ENCODE measurements at places on chromosomes 2 and 18.

- no peak for DNase-seq
Measured at GRCh38 chr2:113102133-113102532, 25.3 kb upstream of the IL1RN start.

- no peak for DNase-seq
Measured at GRCh38 chr2:3965953-3966352, 262.6 kb downstream of the DCDC2C start.

DNA sequence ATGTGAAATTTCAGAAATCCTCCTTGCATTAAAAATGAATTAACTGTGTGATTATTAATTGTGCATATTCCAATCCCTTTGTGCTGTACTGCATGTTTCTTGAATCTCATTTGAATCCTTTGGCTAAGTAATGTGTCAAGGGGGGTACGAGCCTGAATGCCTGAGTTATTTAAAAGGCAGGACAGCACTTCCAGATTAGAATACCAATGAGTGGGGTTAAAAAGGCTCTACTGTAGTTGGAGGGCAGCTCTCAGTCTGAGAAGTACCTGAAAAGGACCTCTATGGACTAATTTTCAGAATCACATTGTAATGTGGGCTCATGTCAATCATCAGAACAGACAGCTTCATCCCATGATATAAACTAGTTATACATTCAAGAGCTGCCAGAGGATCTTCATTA is 423.0 kb downstream of the GRB14 start:
- DNase-seq = no peak

- DNase-seq = no peak
Measured at GRCh38 chr2:62364791-62365528, 141.0 kb downstream of the TMEM17 start.

DNA sequence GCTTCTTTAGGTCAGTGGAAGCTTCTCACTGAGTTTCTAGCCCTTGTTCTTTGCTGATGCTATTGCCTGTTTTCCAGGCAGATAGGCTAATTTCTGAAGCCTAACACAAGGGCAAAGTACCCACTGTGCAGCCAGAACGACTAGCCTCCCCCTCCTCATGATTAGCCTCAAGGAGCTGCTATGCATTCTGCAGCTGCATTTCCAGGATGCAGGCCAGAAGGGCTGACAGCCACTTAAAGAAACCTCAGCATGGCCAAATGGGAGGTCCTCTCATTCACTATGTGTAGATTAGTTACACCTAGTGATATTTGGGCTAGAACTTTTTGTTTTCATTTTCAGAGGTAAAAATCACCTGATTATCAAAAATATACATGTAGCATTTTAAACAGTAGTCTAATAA is 216.0 kb downstream of the RAD51AP2 start:
- DNase-seq = no peak

DNA sequence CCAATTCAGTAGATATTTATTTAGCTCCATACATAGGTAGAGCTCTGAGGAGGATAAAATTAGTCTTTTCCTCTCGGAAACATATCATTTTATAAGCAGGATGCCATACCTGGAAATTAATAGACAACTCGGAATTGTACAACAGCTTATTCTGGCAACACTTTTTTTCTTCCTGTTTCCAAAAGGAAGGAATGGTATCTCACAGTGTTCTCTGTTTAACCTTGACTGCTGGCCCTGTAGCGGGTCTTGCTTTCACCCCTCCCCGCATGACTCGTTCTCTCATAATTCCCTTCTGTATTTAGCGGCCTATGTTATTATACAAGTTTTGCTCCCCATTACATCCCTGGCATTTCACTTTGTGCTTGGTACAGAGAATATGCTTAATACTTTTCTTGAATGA is 2.5 kb upstream of the KYNU start:
- DNase-seq = no peak

- DNase-seq = no peak
Measured at GRCh38 chr2:224217962-224218347, 178.9 kb upstream of the SERPINE2 start.
